ENCODE measurements at places on chromosomes 6 and 20.

DNA sequence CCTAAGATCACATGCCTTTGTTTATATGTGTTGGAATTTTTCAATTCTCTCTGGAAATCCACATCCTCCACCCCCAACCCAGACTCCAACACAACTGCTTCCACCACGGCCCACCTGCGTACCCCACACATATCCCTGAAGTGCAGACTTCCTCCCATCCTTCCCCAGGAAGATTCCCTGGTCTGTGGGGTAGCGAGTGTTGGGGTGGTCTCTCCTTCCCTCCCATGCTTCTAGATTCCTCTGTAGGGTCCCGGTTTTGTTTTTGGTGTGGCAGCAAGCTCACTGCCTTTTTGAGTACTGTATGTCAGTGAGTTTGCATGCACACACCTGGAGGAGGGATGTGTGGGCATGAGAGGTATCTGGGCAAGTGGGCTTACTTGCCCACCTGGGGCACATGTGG, 127.6 kb downstream of the MRPL14 start:
- DNase-seq: no peak

GRCh38 chr6:158029668-158030230, 48.1 kb downstream of the SYNJ2 start:
- DNase-seq: no peak

- DNase-seq: no peak
These were observed 28.6 kb upstream of the MOCS1 start for GRCh38 chr6:39962831-39963230.

DNA sequence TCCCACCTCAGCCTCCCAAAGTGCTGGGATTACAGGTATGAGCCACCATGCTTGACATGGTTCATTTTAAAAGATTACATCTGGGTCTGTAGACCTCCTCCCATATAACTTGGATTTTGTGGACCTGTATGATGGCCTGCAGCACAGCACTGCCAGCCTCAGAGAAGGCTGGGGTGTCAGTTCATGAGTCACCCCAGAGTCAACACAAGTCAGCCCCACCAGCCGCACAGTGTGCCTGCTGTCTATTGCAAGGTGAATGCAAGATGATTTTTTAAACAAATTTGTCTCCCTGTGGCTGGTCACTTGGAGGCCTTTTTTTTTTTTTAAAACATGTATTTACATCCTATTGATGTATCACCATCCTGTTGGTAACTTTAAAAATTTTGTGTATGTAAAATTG, 76.7 kb downstream of the RREB1 start:
- DNase-seq: no peak

DNA sequence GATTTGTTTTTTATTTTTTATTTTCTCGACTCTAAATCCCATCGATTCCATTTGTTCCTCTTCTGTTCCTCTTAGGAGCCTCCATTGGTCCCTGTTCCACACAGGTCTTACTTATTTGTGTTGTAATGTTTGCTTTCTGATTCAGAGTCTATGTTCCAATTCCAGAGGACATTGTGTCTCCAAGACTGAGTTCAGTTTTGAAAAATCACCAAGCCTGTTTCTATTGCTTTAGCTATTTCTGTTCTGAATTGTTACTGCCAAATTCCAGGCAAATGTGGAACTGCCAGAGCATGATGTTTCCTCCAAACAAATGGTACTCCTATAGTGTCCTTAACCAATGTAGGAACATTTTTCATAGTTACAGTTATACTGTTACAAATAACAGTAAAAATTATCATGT, 270.9 kb upstream of the SPTLC3 start:
- no peak for DNase-seq

DNA sequence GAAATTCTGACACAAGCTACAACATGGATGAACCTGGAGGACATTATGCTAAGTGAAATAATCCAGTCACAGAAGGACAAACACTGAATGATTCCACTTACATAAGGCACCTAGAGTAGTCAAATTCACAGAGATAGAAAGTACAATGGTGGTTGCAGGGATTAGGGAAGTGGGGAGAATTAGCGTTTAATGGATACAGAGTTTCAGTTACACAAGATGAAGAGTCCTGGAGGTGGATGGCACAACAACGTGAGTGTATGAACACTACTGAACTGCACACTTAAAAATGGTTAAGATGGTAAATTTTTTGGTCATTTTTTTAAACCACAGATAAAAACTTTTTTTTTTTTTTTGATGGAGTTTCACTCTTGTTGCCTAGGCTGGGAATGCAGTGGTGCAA, 24.7 kb downstream of the MOCS3 start:
- no peak for DNase-seq

DNA sequence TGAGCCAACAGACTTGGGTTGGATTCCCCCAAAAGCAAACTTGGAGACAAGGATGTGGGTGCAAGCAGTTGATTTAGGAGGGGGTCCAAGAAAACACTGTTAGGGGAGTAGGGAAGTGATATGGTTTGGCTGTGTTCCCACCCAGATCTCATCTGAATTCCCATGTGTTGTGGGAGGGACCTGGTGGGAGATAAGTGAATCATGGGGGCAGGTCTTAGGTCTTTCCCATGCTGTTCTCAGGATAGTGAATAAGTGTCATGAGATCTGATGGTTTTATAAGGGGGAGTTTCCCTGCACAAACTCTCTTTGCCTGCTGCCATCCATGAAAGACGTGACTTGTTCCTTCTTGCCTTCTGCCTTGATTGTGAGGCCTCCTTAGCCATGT, 542.6 kb downstream of the DHX35 start:
- no peak for DNase-seq

DNA sequence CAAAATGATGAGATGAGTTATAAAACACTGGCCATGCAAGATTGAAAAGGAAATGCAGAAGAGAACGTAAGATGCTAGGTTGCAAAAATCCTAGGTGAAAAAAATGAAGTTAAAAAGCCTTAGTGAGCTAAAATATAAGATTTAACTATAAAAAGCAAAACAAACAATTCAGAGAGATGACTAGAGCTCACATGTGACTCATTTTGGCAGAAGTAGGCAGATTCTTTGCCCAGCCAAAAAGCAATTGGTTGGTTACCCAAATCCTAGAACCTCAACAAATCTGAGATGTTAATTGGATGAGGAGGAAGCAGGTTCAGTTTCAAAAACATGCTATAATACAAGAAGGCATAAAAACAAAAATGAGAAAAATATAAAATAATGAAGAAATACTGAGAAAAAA, 249.1 kb downstream of the OGFRL1 start:
- DNase-seq: no peak

DNA sequence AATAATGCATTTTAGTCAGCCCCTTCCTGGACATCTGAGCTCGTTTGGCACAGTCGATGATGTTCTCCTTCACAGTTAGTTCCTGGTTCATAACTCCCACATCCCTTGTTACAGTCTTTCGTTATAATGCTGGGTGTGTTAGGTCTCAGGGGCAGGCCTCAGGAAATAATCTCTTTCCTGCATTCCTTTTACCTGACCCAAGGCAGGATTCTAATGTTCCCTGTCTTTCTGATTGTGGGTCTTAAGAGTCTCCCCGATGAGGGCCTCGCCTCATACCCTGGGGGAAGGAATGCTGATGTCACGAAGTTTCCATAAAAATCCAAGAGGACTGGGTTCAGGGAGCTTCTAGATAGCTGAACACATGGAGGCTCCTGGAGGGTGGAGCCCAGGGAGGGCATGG, 104.0 kb upstream of the CARMIL1 start:
- no peak for DNase-seq

- no peak for DNase-seq
These were observed 25.4 kb downstream of the CCDC167 start for GRCh38 chr6:37474316-37474715.

- no peak for DNase-seq
These were observed 12.2 kb upstream of the MANBAL start for GRCh38 chr20:37277253-37277593.

GRCh38 chr20:47818996-47819609, 33.8 kb upstream of the SULF2 start:
- no peak for DNase-seq

All from hematopoietic multipotent progenitor cell treated with erythropoietin and hydrocortisone succinate and interleukin-3 and kit ligand, for 15 days (in vitro differentiated cells).